ENCODE measurements at places on chromosomes 1 and 21. TPM values are rescaled to one million over a fixed set of nuclear protein-coding genes. Genes with fewer than 3 reads are reported as not detected.

GRCh38 chr1:112358798-112359408 lies 37.1 kb upstream of the CTTNBP2NL start:
- DNase-seq, result peak; percentile 57

The RNU1-2 gene
- total RNA-seq, result 4,541 TPM

DNA sequence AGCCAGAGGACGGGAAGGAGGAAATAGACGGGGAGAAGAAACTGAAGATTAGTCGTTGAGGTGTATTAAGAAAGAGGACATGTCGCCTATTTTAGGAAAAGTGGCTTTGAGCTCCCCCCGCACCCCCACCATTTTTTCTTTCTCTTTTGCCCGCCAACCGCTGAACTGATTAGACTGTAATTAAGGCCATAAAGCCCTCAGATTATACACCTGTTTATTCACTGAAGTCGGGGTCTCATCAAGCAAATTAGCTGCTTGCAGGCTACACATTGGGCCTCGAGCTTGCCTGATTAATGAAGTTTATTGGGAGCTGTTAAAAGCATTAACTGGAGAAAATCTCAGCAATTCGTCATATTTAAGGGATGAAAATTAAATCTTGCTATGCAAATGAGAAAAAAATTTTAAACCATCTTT lies 119.4 kb upstream of the RRP15 start:
- peak; percentile 16 for DNase-seq

DNA sequence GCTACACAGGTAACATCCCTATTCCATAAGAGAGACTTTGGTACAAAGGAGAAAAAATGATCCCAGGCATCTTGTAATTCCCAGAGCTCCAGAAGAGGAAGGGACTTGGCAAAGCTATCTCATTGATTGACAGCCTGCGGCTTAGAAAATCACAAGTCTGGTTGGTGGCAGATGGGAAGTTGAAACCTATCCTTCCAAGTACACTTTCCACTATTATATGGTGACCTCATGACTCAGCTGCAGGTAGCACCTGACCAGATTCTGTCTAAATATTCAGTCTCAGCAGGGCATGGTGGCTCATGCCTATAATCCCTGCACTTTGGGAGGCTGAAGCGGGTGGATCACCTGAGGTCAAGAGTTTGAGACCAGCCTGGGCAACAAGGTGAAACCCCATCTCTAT lies 89.9 kb downstream of the TIAM1 start:
- DNase-seq, result no peak

The PLA2G2C gene
- 0.10 TPM for total RNA-seq

The COL18A1 gene
- 24.7 TPM for total RNA-seq

GRCh38 chr1:24102961-24103360 lies 9.0 kb downstream of the MYOM3 start:
- no peak for DNase-seq

DNA sequence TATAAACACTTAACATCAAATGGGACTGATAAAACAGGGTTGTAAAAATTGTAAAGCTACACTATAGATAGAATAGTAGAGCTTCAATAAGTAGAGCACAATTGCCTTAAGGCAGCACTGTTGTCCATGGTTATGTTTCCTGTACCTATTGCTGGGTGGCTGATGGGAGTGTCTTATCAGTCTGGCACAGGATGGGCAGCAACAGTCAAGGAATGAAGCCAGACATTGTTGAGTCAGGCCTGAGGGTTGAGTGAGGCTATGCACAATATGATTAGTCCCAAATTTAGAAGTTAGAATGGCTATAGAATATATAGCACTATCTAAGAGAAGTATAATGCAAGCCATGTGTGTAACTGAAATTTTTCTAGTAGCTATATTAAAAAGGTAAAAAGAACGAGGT lies 25.0 kb upstream of the CD1D start:
- no peak for DNase-seq

- no peak for DNase-seq
Observed at GRCh38 chr1:170481000-170481399, 51.0 kb upstream of the GORAB start.

The FMN2 gene
- not detected for total RNA-seq

DNA sequence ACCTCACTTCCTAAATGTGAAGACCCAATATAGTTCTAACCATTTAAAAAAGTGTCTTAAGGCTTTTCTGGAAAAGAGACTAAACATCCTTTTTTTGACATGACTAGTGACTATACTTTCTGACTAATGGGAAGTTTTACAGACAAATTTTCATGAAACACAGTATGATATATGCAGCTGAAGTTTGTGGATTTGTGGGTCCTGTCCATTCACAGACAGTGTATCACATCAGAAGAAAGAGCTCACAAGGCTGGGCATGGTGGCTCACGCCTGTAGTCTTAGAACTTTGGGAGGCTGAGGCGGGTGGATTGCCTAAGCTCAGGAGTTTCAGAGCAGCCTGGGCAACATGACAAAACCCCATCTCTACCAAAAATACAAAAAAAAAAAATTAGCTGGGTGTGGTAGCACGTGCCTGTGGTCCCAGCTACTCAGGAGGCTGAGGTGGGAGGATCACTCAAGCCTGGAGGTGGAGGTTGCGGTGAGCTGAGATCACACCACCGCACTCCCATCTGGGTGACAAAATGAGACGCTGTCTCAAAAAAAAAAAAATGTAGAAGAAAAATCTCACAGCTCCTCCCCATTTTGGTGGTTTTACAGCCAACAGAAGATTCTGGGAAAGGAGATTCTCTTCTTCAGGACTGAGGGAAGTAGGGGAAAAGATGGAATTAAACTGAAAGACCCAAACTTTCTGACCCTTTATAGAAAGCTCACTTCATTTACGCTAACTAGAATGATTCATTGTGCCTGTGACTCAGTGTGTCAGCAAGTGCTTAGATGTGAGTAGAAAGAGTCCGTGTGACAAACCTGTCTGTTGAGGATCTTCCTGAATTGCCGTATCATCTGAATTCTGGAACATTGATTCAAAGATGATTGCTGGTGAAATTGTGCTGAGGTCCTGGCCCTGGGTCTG lies 15.2 kb upstream of the YRDC start:
- DNase-seq, result no peak

DNA sequence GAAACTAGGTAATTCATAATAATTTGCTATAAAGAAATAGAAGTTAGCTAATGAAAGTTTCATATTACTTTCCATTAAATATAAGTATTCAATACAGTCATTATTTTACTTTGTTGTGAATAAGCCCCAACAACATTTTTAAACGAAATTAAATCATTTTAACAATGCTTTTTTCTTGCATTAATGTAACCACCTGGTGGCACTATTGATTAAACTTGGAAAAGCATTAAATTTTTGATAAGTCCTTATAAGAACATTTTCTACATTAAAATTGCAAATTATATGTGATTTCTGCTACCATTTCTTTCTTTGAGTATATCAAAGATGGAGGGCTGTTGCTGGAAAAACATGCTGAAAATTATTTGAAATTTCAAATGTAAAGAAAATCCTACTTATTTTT lies 918.8 kb upstream of the TMPRSS15 start:
- no peak for DNase-seq

DNA sequence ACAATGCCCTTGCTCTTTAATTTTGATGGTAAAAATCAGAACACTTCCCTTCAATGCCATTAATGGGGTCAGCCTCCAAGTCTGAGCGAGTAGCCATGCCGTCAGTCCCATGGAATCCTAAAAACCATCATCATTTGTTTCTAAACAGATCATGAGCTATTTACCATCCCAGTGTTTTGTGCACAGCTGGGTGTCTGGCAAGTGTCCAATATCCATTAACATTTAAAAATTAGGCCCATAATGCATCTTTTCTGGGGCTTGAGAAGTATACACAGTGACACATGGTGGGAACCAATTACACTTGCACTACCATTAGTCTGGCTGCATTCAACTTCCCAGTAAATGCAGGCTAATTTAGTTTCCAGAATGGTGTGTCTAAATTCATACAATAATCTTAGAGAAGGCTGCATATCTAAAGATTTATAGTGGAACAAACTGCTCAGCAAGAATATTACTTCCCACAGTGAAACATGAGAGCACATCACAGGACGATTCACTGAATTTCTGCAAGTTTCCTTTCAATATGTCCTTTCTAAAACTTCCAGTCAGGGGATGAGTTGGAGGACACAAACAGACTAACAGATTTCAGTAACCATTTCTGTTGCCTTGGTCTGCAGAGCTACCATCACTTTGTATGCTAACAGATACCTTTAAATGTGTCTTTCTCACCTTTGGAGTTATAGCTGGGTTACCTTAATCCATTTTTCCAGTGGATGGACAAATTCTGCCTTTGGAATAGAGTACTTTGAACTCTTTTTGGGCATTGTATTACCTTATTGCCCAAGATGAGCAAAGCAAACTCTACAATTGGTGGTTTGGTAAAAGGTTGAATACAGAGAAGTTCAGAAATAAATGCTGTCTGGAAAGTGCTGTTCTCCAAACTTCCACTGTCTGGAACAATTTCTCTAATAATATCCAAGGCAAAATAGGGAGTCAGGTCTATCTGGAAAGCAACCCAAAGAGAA lies 258.0 kb downstream of the PTBP2 start:
- DNase-seq, result no peak

DNA sequence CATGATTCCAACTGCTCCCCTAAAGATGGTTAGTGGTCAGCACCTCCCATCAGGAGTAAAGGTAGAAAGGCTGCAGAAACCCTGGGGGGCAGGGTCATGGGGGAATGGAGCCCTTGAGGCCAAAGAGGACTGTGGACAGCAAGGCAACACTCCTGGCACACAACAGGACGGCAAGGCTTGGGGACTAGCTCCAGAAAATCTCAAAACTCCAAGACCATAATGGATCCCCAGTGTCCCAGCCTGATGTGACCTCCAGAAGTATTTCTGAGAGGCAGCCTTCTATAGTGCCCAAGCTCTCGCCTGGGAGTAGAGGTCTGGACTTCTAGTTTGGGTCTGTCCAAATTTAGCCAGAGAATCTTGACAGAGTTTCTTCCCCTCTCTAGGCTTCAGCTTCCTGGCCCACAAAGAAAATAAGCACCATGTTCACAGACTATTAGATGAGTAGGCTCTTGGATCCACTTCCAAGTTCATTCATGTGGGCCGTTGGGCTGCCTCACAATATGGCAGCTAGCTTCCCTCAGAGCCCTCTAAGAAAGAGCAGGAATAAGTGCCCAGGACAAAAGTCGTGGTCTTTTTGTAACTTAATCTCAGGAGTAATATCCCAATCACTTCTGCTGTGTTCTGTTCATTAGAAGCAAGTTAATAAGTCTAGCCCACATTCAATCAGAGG lies 6.9 kb downstream of the CD2 start:
- DNase-seq, result no peak

DNA sequence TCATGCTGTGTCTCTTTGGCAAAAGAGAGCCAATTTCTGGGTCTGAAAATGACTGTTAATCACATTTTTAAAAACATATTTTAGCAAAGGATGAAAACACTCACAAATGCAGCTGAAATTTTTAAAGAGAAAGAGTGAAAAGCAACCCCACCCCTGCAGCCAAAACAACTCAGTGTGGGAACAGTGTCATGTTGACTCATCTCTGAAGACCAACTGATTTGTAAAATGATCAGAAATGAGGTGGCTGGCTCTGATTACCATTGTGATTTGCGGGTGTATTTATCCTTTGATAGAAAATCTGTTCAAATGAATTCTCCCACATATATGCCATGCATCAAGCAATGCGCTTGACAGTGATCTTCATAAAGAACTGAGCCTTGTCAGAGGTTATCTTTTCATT lies 287.0 kb upstream of the ESRRG start:
- no peak for DNase-seq

DNA sequence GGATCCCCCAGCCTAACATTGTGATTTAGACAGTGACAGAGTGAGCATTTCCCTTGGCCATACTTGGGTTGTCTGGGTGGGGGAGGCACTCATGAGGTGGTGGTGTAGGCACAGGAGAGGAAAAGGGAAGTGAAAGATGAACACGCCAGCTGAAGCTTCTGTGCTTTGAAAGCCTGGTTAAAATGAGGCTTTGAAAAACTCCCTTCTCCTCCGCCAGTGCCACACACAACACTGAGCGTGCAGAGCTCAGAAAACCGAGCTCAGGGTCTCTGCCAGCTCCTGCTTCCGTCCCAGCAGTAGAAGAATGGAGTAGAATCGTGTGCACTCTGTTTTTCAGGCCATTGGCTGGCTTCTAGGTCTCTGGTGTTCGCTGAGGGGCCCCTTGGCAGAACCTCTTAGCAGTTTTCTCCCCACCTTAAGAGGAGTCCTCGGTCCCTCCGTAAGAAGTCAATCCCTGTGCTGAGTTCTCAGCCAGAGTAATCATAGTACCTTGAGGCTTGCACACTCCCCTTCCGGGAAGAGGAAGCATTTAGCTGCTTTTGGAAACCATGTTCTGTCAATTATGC lies 12.9 kb downstream of the PLEKHM2 start:
- peak; percentile 92 for DNase-seq

DNA sequence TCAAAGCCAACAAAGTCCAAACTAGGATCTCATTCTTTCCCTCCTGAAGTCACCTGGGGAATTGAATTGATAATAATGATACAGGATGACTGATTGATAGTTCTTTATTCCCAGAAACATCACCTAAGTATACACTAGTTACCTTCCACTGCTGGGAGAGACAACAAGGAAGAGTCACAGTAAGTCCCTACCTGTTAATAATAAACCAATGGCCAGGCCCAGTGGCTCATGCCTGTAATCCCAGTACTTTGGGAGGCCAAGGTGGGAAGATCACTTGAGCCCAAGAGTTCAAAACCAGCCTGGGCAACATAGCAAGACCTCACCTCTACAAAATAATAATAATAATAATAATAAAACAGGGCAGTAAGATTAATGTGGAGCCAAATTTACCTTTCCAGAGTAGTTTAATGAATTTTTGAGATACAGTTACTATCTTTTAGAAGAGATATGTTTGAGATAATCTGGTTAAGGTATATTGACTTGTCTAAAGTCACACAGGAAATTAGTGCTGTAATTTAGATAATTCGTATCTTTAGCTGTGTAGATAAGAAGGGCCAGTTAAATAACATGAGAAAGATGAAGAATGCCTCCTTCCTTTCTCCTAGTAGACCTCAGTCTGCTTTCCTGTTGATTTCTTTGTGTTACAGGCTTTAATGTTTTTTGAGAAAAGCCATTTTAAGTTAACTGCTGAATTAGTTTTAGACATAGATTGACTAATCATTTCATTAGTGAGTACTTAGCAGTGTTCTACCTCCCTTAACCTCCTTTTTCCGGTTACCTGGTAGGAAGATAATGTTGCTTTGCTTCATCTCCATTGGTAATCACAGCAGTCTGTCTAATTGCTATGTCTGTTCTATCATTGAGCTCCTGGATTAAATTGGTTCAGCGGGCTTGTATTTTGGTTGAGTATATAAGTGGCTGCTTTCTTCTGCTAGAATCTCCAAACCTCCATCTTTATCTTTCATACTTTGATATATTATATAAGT lies 22.0 kb downstream of the SMAP2 start:
- no peak for DNase-seq

DNA sequence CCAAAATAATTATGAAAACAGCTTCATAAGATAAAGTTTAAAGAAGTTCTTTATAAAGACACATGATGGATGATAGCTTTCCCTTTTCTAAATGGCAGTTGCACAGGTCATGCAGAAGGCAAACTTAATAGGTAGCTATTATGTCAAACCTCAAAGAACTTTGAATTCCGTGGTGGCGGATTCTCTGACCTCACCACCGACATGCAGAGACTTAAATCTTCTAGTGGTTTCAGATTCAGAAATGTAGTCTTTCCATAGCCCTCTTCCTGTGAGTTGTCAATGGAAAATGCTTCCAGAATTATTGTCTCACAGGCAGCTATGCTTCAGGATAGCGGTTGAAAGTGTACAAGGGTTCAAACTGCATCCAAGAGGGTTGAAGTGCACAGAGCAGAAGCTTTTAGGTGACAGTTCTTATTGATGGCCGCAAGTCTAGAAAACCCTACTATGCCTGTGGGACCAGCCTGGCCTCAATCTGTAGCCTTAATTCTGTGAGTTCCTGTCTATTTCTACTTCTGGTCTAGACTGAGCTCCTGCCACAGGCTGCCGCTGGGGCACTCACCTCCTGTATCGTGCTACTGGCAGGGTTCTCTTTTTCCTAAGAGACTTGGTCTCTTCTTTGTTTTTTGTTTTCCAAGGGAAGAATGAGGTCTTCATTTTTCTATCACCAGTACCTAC lies 117.0 kb upstream of the ERRFI1 start:
- DNase-seq, result no peak

Data from B cell (primary cell).